ENCODE measurements at places on chromosomes 1 and 21.

DNA sequence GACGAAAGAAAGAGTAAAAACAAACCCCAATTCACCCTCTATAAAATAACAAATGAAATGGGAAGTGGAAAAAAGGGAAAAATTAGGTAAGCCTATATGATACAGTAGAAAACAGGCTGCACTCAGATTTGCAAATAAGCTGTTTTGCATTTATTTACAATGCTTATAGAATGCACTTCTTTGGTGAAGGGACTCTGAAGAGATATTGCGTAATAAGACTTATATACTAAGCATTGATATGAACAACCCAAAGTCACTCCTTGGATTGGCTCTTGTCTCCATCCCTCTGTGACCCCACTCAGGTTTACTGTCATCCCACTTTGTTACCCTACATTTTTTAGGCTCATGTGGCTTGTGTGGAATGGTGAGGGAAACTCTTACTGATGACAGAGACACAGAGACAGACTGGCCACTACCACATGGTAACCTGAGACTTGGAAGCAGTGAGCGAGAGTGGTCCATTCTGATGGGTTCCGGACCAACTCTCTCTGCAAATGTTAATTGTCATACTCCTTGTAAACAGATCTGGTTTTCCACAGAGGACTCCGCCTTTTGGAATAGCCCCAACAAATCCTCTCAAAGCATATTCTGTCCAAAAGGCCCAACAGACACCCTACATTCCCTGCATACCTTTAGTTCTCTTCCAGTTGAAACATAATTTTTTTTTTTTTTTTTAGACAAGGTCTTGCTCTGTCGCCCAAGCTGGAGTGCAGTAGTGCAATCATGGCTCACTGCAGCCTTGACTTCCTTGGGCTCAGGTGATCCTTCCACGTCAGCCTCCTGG, 11.0 kb downstream of the GSTM5 start:
- DNase-seq, result no peak

GRCh38 chr1:29444081-29444715, 207.9 kb downstream of the PTPRU start:
- no peak for DNase-seq

GRCh38 chr1:43843684-43844083, 89.9 kb upstream of the ARTN start:
- DNase-seq, result no peak

DNA sequence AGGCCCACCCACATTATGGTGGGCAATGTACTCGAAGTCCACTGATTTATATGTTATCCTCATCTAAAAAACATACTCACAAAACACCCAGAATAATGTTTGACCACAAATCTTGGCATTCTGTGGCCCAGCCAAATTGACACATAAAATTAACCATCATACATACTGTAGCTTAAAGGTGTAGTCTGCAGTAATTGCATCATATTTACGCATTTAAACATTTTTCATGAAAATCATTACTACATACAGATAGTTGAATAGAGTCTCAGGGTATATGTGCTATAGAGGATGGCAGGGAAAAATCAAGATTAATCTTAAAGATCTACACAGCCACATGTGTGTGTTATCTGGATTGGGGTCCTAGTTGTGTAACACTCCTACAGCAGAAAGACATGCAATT, 14.5 kb downstream of the ZNF697 start:
- DNase-seq, result no peak

GRCh38 chr21:31877463-31877957, 4.7 kb downstream of the HUNK start:
- no peak for DNase-seq

GRCh38 chr1:226086776-226087175, 24.3 kb downstream of the H3-3A start:
- no peak for DNase-seq

GRCh38 chr1:179043266-179043665, 17.6 kb downstream of the FAM20B start:
- DNase-seq, result no peak

DNA sequence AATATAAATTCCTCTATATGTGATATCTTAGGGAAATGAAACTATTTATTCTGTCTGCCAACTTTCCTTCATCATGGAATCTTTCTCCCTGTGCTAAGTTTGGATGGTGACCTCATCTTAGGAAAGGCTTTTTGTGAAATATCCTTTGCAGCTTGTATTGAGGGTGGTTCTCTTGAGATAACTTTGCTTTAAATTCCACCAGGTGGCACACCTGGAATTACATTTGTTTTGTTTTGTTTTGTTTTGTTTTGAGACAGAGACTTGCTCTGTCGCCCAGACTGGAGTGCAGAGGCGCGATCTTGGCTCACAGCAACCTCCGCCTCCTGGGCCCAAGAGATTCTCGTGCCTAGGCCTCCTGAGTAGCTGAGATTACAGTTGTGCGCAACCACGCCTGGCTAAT, 7.6 kb upstream of the CD1A start:
- no peak for DNase-seq

DNA sequence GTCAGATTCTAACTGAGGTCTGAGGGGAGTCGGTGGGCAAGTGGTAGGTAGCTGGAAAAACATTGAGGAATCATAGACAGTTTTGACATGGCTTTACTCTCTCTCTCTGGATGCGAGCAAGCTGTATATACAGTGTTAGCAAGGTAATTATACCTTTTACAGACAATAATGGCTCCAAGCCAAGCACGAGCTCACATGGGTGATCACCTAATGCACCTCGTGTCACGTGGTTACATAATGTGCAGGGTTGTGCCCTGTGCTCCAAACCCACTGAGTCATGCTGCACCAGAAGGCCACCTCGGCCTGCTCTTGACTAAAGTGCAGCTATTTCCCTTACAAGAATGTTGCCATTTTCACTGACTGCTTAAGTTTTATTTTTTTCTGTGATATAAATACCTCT, 7.6 kb upstream of the CLCA2 start:
- no peak for DNase-seq

DNA sequence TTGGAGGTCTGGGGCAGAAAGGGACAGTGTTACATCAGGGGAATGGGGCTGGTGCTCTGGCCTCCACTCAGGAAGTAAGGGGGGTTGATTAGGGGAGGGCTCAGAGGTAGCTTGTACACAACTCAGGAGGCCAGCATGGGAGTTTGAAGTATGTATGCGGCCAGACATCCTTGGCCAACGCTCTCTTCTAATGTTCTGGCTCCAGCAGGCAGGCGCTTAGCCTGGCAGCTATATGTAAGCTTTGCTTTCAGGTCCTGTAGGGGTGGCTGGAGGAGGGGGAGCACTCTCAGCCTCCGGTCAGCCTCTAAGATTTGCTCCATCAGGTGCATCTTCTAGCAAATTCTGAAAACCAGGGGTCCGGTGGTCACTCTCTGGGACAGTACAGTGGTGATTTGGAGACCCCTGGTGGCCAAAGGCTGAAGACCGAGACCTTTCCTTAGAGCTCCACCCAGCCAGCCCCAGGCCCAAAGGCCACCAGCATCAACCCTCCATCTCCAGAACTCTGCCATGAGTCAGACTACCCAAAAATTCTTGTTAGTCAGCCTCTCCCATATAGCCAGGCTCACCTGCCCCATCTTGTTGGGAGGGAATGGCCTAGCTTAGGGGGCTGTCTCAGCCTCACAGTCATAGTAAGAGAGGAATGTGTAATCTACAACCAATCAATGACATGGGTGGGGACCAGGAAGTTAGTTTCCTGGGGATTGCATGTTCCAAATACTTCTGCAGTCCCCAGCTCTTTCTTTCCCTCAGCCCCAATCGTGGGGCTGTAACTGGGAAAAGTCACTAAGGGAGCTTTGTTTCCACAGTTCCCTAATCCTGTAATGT, 9.7 kb upstream of the COL8A2 start:
- no peak for DNase-seq

- DNase-seq, result no peak
These were observed 15.9 kb upstream of the EDN2 start for GRCh38 chr1:41500378-41500777.

DNA sequence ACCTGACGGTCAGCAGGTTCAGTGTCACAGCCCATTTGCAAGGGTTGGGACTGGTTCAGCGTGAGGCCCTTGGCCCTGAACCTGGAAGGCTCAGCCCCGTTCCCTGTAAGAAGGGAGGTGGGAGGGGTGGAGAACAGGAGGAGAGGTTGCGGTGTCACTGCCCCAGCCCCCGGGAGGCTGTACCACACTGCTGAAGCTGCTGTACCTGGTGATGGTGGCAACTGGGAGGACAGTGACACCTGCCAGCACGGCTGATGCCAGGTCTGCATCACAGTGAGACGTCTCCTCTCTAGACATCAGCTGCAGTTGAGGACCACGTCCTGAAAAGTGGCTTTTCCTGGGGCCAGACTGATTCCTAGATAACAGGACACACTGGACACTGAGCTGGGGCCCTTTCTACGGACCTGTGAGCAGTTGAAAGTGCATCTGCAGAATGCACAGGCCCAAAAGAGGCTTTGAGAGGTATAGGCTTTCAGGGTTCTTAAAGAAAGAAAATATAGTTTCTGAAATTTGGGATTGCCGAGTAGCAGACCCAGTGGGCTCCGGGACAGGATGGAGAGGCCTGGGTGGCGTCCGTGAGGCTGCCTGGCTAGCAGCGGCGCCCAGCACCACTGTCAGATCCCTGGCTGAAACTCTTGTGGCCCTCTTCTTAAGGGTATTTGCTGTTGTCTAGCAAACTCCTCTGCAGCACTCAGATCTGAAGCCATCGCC, 47.7 kb downstream of the COQ8A start:
- DNase-seq, result no peak

GRCh38 chr1:222736470-222736869, 532 bp upstream of the FAM177B start:
- DNase-seq, result no peak

- no peak for DNase-seq
These were observed 11.0 kb downstream of the DNM3 start for GRCh38 chr1:171852272-171852671.

DNA sequence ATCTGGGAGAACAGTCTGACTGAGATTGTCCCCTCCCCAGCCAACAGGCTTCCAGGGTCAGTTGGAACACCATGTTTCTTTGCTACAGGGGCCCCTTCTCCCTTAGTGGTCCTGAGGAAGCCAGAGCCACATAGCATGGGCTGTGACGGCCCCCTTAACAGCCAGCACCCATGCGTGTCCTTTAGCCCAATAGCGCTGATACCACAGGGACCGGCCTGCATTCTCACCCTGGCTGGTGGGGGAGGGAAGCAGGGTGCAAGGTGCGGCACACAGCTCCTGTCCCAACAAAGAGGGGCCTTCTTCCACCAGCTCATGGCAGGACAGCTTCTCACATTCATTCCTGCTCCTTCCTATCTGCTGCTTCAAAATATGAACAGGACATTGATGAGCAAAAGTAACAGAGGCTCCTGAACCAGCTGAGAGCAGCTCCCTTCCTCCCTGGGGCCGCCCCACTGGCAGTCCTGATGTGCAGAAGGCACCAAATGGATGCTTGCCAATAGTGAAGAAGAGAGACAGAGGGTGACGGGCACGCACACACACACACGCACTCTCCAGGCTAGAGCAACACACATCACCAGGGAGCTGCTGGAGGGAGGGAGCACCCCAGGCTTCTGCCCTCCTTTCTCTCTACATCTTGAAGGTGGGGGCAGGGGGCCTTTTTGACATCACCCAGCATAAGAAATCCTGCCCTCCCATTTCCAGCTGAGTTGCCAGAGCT, 99.4 kb downstream of the CRYAA start:
- no peak for DNase-seq

- DNase-seq, result peak; percentile 14
These were observed 90.8 kb downstream of the GTF2B start for GRCh38 chr1:88800382-88801051.

GRCh38 chr1:35564037-35564883, 6.7 kb downstream of the NCDN start:
- DNase-seq, result peak; percentile 82

- DNase-seq, result no peak
These were observed 155.3 kb downstream of the DISC1 start for GRCh38 chr1:231781892-231782291.

DNA sequence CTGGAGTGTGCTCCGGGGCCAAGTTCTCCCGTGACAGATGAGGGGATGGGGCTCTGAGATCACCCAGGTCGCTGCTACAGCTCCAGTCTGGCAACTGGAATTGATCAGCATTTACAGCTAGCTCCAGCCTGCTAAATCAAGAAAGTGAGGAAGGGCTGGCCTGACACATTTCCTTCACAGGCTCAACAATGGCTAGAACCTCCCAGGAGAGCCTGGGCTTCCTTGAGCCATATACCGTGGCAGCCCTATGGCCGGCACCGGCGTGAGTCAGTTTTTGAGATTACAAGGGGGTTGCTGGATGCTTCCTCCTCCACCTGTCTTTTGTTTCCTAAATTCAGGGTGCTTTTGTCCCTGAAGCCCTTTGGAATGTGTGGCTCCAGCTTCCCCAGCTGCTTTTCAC, 104.2 kb downstream of the ETS2 start:
- no peak for DNase-seq

DNA sequence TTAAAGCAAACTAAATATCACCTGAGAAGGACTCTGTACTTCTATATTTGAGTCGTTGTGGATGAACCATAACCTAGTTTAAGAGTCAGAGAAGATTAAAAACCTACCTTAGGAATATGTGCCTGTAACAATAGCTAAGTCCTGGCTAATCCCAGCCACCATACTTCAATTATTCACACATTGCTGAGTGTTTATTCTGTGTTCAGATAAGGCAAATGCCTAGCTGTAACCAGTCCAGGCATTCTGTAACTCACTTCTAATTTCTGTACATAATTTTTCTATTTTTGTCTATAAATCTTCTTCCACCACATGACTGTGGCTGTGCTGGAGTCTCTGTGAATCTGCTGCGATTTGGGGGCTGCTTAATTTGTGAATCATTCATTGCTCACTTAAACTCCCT, 441.9 kb upstream of the ADAMTS5 start:
- no peak for DNase-seq

DNA sequence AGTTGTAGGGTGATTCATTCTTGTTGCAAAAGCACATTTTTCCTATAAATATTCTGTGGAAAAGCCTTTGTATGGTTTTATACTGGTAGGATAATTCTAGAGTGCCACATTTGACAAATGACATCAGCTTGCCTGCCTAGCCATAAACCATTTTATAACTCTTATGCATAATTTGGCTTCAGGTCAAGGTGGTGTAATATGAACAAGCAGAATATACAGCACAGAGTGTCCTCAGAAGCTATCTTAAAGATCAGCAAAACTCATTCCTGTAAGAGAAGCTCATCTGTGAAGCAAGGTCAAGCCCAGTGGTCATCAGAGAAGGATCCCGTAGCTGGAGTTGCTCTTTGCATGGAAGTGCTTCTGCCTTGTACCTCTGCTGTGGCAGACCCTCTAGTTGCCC, 24.0 kb upstream of the C1orf21 start:
- DNase-seq, result no peak

GRCh38 chr1:9448132-9449109, 90.8 kb upstream of the SLC25A33 start:
- DNase-seq, result no peak

All from activated CD4-positive, alpha-beta T cell treated with anti-CD3 and anti-CD28 coated beads, Interleukin-2, amount 50 U/mL, for 1 hour (primary cell).